NCI-H2107 (cell line): ENCODE measurements at places on chromosomes 12 and 14.

DNA sequence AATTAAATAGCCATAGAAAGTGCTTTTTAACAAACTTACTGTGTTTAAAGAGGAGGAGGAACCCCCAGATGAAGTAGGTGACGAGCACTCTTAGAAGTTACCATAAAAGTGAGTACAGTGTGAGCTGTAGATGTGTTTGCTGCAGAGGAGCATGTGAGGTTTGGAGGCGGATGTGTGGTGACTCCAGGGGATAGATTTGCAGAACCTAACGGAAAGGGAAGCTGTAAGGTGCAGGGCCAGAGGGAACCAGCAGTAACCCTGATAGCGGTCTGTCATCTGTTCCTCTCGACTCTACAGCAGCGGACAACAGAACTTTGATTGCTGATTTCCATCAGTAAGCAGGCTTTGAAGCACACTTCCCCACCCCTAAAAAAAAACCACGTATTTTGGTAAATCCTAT, 5.2 kb downstream of the CALM1 start:
- DNase-seq: no peak

DNA sequence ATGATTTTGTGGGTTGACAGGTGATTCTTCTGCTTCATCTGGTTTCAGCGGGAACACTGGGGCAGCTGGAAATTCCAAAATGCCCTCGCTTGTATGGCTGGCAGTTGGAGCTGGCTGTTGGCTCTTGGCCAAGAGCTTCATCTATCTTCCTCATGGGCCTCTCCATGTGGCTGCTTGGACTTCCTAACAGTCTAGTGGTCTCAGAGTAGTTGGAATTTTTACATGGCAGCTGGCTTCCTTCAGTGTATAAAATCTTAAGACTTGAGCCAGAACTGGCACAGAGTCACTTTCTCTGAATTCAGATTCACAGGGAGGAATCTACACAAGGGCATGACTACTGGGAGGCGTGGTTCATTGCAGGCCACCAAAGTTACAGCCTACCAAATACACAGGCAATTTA, 204.9 kb upstream of the RMST start:
- no peak for DNase-seq

DNA sequence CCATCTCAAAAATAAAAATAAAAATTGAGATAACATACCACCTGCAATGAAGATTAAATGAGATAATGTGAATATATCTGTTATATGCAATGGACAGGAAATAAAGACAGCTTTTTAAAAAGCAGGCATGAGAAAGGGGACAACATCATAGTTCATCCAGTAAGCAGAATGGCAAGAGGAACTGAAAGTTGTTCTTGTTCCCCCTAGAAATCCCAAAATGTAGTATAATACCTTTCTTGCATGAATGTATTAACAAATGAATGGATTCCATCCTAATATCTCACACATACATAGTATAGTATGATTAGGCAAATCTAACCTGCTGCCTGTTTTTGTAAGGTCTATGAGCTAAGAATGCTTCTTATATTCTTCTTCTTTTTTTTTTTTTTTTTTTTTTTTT, 31.4 kb downstream of the FGD6 start:
- no peak for DNase-seq

- DNase-seq: no peak
Measured at GRCh38 chr12:6782119-6782518, 7.2 kb upstream of the CD4 start.

DNA sequence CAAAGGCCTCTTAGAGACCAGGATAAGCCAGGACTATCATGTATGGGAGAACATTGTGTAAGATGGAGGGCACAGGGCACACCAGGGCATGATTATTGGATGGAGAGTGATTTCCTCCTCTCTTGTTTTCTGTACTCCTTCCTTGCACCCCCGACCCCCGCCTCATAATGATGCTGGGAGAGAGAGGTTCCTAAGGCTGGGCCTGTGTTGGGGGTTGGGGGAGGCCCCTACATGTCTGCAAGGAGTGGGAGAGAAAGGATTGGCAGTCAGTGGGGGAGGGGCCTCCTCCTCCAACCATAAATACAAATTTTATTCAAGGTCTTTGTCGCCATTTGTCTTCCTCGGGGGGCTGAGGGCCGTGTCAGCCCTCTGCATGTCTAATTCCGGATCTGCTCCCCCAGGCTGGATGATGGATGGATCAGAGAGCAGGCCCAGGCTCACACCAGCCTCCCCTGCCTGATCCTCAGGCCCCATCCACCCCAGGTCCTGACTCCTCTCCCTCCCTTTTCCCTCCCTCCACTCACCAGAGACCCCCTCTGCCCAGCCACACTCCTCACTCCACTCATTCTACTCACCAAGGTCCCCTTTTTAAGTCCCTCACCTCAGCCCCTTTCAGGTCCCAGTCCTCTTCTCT, 2.0 kb upstream of the C1QL4 start:
- DNase-seq: no peak

DNA sequence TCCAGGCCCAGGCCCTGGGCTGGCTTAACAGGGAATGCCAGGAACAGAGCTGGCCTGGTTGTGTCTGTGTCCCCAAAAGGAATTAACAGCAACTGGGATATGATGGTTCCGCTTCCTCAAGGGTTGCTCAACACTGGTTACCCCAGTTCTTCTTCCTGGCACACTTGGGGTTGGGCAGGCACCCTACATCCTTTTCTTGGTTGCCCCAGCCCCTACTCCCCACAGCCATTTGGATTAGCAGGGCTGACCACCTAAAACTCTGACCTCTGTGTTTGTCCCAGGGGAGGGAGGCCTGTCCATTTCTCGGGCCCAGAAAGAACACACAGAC, 30.8 kb downstream of the NCKAP5L start:
- DNase-seq: no peak

DNA sequence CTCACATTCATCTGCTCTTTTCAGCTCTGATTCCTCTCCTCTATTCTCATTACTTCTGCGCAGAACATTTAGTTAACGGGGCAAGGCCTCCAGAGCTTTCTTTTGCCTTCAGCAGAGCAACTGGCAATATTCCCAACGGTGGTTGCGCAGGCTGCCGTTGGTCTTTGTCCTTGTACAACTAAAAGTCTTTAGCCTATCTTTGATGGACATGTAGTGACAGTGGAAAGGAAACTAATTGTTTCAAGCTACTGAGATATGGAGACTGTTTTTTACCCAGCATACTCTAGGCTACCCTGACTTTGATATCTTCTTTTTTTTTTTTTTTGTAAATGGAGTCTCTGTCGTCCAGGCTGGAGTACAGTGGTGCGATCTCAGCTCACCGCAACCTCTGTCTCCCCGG, 12.6 kb downstream of the R3HDM2 start:
- no peak for DNase-seq

DNA sequence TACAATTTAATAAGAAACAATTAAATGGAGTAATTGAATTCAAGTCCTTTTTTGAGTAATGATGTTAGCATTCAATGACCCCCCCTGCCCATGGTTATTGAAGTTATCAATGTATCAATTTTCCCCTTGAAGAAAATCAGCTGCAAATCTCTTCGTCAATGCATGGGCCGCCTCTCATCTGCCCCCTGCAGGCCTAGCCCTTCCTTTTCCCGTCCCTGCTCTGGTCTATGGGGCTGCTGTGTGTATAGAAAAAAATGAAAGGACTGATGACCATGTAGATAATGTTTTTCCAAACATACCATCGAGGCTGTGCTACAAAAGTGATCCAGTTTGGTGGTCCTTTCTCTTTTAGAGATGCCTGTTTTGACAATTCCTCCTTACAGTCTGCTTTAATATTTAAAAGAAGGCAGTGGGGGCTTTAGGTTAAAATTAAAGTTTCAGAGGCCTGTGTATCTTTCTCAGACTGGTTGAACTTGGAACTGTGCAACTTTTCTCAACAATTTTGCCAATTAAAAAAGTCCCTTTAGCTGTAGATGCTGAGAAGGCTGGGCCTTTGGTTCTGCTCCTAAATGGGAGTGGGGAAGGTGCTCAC, 98.4 kb downstream of the APAF1 start:
- DNase-seq: no peak

DNA sequence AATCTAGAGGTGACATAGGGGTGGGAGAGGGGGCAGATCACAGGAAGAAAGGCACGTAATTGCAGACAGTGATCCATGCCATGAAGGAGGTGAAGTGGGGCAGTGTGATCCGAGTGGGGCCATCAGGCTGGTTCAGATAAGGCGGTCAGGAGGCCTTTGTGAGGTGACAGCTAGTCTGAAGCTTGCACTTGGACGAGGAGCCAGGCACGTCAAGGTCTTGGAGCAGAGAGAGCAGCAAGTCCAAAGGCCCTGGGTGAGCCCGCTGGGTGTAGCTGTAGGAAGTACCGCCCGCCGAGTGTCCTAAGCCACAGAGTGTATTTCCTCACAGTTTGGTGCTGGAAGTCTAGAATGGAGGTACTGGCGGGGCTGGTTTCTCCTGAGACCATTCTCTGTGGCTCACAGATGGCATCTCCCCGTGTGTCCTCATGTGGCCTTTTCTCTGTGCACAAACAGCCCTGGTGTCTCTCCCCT, 23.6 kb downstream of the RHOF start:
- no peak for DNase-seq

GRCh38 chr12:93108985-93109384, 179.9 kb upstream of the EEA1 start:
- DNase-seq: no peak

DNA sequence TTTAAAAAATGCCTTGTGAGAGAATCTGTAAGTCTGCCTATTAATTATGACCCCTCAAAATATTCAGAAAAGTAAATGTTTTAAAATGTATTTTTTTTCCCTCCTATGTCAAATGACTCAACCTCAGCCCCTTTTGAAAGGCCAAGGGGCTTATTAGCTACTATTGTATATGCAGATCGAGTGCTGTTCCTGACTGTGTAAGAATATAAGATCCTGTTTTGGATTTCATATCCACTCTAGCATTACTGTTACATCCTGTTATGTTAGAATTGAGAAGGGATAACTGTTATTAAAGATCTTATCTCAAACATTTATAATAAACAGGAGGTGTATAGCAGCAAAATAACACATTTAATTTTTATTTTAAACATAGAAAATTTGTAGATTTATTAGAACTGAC, 46.6 kb upstream of the TPH2 start:
- no peak for DNase-seq

- peak; percentile 43 for DNase-seq
Measured at GRCh38 chr14:104202259-104203070, 64.1 kb downstream of the KIF26A start.

DNA sequence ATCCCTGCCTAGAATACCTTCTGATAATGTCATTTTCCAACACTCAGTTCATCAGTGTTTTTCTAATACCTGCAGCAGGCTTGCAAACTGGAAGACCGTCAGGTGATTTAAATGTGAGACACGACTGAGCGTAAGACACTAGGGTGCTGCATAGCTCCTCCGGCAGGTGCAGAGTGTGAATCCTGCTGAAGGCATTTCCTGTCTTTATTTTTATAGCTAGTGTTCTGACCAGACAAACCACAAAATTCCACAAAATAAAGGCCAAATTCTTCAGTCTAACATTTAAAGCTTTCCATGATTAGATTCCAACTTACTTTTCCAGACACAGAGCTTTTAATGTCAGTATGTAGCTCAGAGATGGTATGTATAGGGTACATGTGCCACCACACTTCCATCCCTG, 70.7 kb downstream of the BBS10 start:
- no peak for DNase-seq

DNA sequence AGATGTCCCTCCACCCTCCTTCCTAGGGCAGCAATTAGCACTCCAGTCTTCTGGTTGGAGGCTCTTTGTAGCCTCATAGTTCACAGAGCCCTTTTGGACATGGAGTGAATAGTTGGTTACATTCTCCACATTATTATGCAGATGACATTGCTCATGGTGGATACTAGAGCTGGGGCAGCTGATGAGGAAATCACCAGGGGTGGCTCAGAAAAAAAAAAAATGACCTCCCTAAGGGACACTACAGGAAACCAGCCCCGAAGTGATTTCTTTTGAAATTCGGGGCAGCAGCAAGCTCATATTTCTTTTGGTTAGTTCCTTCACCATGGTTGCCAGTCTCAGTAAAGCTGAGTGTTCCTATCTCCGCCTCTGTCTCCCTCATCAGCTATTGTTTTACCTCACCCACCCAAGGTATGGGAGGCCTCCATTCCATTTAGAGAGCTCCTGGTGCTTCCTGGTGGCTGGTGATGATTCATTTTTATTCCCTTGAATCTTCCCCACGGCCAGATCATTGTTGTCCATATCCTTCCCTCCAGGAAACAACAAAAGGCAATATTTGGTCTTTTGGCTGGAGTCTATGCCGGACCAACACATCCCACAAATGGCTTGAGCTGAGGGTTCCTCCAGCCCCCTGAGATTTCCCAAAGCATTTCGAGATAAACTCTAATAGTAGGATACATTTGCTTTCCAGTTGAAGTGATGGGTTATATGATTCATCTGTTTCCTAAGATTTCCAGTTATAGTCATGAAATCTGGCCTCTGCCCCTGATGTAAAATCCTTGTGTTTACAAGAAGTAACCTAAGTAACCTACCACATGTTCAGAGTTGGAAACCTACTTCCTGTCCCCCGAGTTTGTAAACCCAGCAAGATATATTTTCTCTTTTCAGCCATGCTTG, 56.2 kb upstream of the NID2 start:
- DNase-seq: peak; percentile 1

- DNase-seq: no peak
Measured at GRCh38 chr12:11681207-11681606, 31.7 kb downstream of the ETV6 start.
